Retina (tissue), 1 donor: ENCODE measurements at places on chromosomes 7 and 10.

GRCh38 chr7:151138153-151138851 is 29.2 kb downstream of the GBX1 start:
- DNase-seq: peak; percentile 81

- DNase-seq: no peak
Observed at GRCh38 chr7:151438864-151439601, 908 bp downstream of the CRYGN start.

DNA sequence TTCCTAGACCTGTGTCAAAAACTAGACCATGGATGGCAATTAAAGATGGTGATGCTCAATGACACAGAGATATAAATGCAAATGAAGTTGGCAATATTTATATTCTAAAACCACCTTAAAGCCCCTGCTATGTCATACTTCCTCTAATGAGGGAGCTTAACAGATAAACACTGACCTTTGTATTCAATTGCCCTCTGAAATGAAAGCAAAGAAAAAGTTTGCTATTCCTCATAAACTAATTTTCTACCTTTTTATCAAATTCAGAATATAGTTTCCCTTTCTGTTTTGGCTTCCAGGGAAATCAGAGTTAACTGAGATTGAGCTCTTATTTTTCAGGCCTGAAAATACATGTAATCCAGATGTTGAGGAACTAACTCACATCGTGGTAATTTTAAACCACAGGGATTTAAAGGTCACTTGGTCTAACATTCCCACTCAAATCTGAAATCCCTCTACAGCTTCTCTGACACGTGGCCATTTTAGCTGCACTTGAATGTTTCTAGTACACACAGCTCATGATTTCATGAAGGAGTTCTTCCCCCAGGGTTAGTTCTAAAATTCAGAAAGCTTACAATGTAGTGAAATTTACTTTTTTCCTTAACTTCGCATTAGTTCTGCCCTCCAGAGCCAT is 37.9 kb upstream of the ABCB5 start:
- DNase-seq: no peak

DNA sequence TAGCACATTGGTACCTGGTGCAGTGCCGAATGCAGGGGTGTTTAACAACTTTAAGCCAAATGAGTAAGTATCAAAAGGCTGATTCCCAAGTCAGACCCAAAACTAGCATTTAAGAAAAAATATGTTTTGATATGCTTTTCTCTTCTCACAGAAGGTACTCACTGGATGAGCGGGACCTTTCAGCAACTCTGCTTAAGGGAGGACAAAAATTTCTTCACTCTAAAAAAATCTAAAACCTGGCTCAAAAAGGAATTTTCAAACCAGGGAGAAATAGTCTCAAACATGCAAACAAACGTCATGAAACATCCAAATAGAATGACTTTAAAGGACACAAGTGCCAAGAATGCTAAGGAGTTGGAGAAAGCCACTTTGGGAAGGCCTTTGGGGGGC is 962.1 kb downstream of the KCNMA1 start:
- no peak for DNase-seq

- no peak for DNase-seq
Observed at GRCh38 chr10:70588859-70589570, 13.5 kb downstream of the PRF1 start.

GRCh38 chr10:14326581-14326980 is 4.1 kb downstream of the FRMD4A start:
- DNase-seq: no peak

DNA sequence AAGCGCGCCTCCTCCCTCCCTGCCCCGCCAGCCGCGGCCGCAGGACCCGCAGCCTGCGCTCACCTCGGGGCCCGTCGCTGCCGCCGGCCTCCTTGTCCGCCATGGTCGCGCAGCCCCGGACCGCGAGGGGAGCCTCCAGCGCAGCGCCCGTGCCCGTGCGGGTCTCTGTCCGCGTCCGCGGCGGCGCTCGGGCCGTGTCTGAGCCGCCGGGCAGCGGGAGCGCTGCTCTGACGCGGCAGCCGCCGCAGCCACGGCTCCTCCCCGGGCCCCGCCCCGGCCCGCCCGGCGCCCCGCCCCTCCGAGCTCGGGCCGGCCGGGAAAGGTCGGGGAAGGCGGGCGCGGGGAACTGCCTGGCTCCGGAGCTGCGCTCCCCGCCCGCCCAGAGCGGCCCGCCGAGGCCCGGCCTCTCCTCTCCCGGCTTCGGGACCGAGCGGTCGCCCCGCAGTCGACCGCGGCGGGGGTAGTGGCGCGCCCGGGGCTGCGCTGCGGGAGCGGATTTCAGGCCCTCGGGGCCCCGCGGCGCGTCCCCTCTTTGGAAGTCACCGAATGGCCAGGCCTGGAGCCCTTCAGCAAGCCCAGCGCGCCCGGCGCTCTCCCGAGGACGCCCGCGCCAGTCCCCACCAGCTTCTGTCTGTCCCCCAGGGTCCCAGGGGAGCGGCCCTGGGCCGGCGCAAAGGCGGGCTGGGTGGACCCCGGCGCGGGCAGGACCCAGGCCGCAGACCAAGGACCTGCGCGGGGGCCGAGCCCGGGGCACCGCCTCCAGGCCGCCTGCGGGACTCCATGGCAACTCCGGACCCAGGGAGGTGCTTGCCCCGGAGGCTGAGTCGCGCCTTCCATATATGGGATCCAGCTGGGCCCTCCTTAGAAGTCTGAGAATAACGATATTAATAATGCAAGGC is at the start of gene HSPA12A:
Gene HSPA12A, minus strand, starts transcription at position 200 of the 899 bp plus-strand sequence. Its CDS starts 97 bp downstream, at position 103.
- peak; percentile 84 for DNase-seq

GRCh38 chr10:105834261-105835059 is 1193.4 kb downstream of the SORCS3 start:
- peak; percentile 55 for DNase-seq

DNA sequence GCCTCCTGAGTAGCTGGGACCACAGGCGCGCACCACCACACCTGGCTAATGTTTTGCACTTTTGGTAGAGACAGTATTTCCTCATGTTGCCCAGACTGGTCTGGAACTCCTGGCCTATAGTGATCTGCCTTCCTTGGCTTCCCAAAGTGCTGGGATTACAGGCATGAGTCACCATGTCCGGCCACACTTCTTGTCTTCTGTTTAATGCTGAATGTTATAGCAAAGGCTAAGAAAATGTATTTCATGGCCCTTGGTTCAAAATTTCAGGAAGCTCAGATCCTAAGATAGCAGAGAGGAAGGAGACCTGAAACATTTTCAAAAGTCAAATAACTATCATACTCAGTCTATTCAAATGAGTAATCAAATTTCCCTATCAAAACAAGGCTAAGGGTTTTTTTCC is 229.6 kb downstream of the BAMBI start:
- no peak for DNase-seq

- DNase-seq: no peak
Observed at GRCh38 chr7:27182285-27182841, 2.7 kb downstream of the HOXA11 start.

GRCh38 chr10:71912431-71912830 is 51.8 kb upstream of the CHST3 start:
- no peak for DNase-seq

GRCh38 chr10:12504628-12505027 is 155.3 kb downstream of the CAMK1D start:
- DNase-seq: no peak
